ENCODE measurements at places on chromosomes 2 and 18.

DNA sequence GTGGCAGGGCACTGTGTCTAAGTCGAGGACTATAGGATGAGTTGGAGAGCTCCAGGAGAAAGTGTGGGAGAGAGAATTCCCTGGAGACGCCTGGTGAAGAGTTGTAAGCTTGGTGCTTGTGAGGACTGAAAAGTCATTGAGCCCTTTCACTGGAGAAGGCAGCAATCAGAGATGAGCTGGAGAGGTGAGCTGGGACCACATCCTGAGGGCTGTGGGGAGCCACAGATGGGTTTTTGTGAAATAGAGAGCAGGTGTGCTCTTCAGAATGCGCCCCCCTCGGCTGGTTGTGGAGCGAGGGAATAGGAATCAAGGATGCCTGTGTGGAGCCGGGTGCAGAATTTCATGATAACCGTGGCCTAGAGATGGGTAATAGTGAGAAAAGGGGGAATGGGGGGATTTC, 224.3 kb downstream of the KLHL29 start:
- no peak for DNase-seq

- no peak for DNase-seq
Observed at GRCh38 chr18:62505669-62506494, 16.9 kb upstream of the ZCCHC2 start.

- DNase-seq = no peak
Observed at GRCh38 chr2:202510911-202511310, 123.9 kb upstream of the FAM117B start.

GRCh38 chr2:26298638-26299393, 47.1 kb upstream of the SELENOI start:
- DNase-seq = no peak

- no peak for DNase-seq
Observed at GRCh38 chr18:69980509-69980908, 32.8 kb upstream of the CD226 start.

DNA sequence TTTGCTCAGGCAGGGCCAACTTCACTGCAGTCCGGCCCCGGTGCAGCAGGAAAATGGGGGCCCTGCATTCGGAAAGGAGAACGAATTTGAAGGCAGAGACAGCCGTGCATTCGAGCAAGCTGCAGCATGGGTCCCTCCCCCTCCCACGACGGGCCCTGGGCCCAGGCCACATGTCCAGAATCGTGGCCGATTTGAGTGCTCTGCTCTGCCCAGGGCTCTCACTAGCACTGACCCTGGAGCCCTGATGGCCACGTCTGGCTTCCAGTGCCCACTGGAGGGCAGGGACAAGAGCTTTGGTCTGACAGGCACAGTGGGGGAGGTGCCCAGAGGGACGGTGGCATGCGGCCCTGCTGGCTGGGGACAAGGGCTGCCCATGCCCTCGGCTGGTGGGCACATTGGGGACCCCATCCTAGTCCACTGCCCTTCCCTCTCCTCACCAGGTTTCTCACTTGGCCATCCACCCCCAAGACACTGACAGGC, 14.4 kb upstream of the KLHL30 start:
- no peak for DNase-seq

DNA sequence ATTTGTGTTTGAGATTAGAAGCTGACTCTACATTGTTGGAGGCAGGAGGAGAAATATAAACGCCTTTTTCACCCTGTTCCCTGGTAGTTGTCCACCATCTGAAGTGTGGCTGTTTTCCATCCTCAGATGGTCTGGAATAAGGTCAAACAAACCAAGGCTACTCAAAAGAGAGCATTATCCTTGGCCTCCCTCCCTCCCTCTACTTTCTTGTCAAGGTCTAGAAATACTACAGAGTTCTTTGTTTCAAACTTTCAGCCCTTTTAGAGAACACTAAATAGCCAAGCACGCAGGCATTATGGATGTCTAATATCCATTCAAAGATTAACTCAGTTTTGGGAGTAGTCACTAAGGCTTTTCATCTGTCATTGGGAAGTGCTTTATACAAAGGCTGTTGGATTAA, 215.8 kb upstream of the ITGA4 start:
- DNase-seq = no peak

DNA sequence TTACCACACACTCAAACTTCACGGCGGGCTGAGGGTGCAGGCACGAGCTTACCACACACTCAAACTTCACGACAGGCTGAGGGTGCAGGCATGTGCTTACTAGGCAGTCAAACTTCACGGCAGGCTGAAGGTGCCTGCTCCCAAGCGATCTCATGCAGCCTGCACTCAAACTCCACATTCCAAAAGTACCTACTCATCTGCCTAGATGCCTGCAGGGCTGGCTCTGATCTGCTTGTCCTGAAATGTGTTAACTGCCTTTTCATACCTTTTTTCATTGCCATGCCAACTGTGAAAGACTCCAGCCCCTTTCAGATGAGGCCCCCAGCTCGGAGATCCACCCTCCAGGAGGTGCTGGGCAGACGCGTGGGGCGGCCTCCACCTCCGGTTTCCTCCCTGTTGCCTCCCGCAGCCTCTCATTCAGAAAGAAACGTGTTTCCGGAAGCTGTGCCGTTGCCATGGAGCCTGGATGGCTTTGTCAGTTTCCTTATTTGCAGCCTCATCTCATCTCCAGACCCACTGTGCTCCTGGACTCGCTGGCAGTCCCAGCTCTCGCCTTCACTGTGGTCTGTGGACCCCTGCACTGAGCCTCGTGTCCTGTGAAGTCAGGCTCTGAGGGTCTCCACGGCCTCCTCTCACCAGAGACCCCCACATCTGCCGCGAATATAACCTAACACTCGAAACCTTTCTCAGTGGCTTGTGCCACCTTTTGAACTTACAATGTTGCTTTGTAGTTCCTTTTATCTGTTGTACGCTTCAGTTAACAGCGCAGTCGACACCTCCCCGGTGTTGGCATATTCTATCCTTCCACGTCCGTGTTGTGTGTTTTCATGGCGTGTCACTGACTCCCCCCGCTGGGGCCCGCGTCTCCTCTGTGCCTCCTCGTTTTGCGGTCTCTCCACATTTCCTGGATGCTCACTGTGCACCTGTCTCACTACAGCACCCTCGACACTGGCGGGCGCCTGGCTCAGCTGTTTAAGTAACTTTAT, 106.1 kb upstream of the ALKAL2 start:
- no peak for DNase-seq

- DNase-seq = no peak
Observed at GRCh38 chr2:159939946-159940345, 122.5 kb downstream of the PLA2R1 start.

DNA sequence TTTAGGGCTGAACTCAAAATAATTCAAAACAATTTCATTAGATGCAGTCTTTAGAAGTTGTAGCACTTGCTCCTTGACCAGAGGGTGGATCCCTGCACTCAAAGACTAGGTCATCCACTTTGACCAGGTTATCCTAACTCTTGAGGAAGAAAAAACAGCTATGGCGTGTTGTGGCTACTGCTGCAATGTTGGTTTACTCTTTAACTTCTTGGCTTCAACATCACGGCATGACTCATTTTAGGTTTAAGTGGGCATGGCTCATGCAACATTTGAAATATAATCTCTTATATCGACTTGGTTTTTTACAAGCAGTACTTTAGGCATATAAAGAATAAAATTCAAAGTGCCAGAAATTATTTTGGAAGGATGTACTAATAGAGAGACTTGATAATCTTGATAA, 35.4 kb downstream of the ANKRD29 start:
- DNase-seq = no peak

DNA sequence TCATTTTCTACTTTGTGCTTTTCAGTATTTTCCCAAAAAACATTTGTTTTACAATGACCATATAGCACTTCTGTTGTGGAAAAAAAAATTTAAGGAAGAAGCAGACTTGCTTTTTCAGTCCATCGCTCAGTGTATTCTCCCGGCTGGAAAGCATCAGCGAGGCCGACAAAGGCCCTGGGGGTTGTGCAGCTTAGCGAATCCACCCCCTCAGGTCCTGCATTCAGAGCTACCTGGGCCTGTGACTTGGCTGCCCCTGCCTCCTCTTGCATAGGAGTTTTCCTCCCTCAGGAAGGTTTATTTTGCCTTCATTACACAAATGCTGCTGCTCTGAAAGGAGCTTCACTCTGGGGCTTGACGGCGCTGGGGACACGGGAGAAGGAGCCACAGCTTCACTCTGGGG, 244.4 kb upstream of the MGAT5 start:
- no peak for DNase-seq

GRCh38 chr2:65349863-65350262, 82.5 kb downstream of the SPRED2 start:
- peak; percentile 78 for DNase-seq

DNA sequence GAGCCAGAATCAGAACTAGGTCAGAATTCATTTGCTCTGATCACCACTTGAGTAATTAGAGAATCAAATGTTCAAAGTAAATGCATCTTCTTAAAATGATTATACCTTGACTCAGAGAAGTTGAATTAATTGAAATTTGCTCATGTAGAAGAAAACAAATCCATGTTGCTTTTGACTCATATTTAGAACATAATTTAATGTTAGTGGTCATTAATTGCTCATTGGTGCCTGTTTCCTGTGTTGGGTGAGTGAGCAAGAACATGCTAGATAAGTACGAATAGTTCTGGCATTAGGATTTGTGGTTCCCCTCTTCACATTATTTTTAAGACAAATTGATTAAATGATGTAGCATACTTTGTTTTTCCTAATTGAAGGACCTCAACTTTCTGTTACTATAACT, 19.0 kb downstream of the ACVR2A start:
- no peak for DNase-seq

GRCh38 chr2:44184106-44184505, 15.4 kb downstream of the PPM1B start:
- no peak for DNase-seq

GRCh38 chr2:108133457-108133856, 106.3 kb upstream of the SULT1C3 start:
- DNase-seq = no peak

- no peak for DNase-seq
Observed at GRCh38 chr2:99867770-99868169, 274.6 kb downstream of the AFF3 start.

DNA sequence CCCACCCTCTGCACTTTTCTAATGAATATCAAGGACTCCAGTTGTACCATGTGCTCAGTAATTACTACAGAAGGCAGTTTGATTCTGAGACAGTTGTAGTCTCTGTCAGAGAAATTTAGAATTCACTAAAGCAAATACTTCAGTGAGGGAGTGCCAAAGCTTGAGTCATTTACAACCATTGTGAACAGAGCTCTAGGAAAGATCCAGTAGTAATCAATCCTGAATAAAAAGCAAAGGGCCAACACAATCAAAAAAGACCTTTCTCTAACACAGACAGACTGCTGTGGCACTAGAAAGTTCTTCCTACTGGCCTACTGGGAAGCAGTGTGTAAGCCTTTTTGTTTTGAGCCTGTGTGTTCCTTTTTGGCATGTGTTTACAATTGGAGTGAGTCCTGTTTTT, 135.6 kb upstream of the UNC80 start:
- no peak for DNase-seq

DNA sequence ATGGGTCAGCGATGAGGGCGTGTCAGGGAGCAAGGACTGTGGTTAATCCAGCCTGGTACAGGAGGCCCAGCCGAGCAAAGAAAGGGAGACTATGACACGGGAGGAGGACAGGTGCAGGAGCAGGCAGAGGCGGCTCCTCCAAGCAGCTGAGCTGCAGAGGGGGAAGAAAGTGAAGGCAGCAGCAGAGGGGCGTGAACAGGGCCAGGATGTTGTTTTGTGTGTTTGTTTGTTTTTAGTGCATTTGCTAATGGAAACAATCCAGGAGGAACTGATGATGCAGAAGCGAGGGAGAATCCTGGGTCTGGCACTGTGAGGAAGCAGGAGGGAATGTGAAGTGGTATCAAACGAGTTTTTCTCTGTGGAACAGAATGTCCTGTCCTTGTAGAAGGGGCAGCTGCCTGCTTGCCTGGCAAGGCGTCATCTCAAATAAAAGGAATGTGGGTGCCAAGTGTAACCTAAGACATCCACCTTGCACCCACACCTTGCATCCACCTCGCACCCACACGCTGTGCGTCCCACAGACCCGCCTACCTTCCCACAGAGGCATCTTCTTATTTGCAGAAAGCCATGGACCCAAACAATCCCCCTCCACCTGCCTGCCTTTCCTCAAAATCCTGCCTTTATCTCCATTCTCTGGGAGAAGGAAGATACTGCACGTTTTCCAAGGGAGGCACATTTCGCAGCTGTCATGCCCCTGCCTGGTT, 134.8 kb downstream of the SH3BP4 start:
- no peak for DNase-seq

DNA sequence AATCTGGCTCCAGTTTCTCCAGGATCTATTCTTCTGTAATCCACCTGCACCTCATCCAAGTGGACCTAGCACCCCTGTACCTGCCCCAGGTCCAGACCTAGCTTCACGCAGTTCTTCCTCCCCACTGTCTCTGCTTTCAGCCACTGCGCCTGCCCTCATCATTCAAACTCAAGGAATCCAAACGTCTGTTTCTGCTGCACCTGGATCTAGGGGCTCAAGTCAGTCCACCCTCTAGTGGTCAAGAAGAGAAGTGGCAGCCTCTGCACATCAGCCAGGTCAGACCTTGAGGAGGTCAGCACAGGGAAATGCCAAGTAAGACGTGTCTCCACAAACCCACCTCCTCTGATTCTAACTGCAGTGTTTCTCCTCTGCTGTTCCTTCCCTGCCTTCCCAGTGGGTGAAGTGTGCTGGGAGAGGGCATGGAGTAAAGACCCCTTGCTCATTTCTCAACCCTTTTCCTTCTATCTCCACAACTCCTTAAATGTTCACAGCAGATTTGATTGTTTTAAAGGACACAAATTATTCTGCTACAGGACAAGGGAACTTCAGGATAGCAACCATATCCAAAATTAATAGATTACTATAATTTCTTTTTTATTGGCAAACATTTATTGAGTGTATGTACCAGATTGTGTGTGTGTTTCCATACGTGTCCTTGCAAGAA, 8.6 kb upstream of the RNF152 start:
- DNase-seq = peak; percentile 40

GRCh38 chr2:109364217-109364616, 235.2 kb downstream of the SH3RF3 start:
- DNase-seq = no peak

- DNase-seq = no peak
Observed at GRCh38 chr2:66843847-66844246, 408.9 kb downstream of the MEIS1 start.

All from NCI-H1105 (cell line).